Thyroid gland (tissue), 4 donors: ENCODE measurements at places on chromosomes 7 and 10. TPM values are rescaled to one million over a fixed set of nuclear protein-coding genes. Genes with fewer than 3 reads are reported as not detected.

GRCh38 chr10:112898540-112899390 is 51.3 kb upstream of the TCF7L2 start:
- H3K27me3 ChIP-seq: no peaks in the 10 kb centered on the region
- H3K27ac ChIP-seq: no peak overlapping the region
- H3K4me3 ChIP-seq: no peak overlapping the region
- DNase-seq: peak; percentile 12

- DNase-seq: peak; percentile 17
- H3K4me3 ChIP-seq: peak overlapping the region; percentile 94
- no peaks in the 10 kb centered on the region for H3K27me3 ChIP-seq
- H3K36me3 ChIP-seq: no peaks in the 10 kb centered on the region
Measured at GRCh38 chr10:102918817-102919245, 737 bp downstream of the CNNM2 start.

- H3K27me3 ChIP-seq: no peaks in the 10 kb centered on the region
- no peaks in the 10 kb centered on the region for H3K36me3 ChIP-seq
- H3K27ac ChIP-seq: no peak overlapping the region
Measured at GRCh38 chr7:118615-119391, 73.6 kb upstream of the FAM20C start.

GRCh38 chr7:50603287-50603686 is 38.1 kb upstream of the DDC start:
- H3K27ac ChIP-seq: no peak overlapping the region
- no peak overlapping the region for H3K4me3 ChIP-seq

DNA sequence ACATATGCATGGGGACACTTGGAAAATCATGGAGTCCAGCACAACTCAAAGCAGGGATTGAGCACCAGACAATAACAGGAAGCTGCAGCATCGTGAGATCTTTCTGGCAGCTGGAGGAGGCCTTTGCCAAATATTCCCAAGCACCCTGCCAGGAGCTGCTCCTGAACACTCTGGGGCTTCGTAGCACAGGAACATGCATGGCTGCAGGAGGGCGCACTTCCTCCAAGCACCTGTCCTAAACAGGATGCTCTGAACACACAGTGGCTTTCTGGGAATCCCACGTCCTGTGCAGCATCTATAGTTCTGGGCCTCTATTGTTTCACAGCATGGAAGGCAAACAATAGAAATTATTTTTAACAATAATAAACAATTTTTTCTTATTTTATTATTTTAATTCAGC is 4.1 kb downstream of the ABLIM1 start:
- H3K4me3 ChIP-seq: no peak overlapping the region
- peaks cover 23% of the 10 kb centered on the region for H3K4me1 ChIP-seq
- no peak overlapping the region for H3K27ac ChIP-seq
- H3K36me3 ChIP-seq: no peaks in the 10 kb centered on the region
- DNase-seq: no peak
- no peaks in the 10 kb centered on the region for H3K27me3 ChIP-seq

DNA sequence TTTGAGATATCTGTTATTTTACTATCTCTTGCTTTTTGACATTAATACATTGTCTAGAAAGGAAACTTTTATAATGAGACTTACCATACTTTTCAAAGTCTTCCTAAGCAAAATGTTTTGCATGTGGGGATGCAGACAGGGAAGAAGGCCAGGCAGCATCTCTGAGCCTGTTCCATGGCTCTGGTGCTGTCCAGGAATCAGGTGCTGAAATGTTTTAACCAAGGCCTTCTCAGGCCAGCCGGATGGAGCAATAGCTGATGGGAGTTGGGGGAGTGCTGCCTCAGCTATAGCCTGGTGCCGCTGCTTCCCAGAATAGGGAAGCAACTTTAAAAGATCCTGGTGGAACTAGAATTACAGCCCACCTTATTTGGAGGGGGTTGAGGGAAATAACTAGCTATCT is 38.5 kb downstream of the CRTAC1 start:
- DNase-seq: no peak
- no peak overlapping the region for H3K27ac ChIP-seq
- H3K4me1 ChIP-seq: peaks cover 8% of the 10 kb centered on the region
- H3K36me3 ChIP-seq: no peaks in the 10 kb centered on the region
- no peak overlapping the region for H3K4me3 ChIP-seq
- H3K27me3 ChIP-seq: no peaks in the 10 kb centered on the region

- H3K36me3 ChIP-seq: no peaks in the 10 kb centered on the region
- peaks cover 20% of the 10 kb centered on the region for H3K4me1 ChIP-seq
- H3K27me3 ChIP-seq: no peaks in the 10 kb centered on the region
- H3K27ac ChIP-seq: peak overlapping the region; percentile 88
Measured at GRCh38 chr10:119542988-119543813, 682 bp upstream of the RGS10 start.

DNA sequence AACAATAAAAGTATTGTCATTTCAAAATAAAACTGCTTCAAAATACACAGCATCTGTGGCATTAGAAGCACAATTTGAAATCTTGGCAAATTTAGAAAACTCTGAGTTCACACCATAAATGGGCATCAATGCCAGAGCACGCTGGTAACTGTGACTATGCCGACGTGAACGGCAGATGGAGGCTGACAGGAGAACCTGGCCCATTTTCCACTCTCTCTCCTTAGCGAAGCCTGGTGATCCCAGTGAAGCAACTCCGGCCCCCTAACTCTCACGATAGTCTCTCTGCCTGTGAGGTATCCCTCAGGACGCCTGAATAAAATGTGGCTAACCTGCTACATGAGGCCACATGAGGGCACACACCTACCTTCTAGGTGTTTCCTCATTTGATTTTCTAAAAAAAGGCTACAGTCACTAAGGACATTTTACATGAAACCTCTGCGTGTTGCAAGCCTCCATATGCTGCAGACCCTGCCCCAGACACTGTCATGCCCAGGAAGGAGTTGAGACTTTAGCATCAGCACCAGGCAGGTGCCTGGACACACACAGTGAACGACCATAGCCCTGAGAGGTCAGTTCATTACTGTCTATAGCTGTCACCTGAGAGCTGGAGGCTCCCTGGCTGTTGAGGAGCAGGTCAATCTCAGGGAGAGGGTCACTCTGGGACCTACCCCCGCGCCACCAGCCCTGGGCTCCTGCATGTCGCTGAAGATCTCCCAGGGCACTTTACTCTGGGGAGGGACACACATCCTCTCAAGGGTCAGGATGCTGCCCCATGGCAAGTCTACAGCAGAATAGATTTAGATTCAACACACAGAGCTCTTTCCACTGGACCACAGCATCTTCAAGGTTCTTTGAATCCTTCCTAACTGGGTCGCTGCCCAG is 62.9 kb upstream of the CAMK2B start:
- DNase-seq: no peak
- no peak overlapping the region for H3K4me3 ChIP-seq
- H3K4me1 ChIP-seq: no peaks in the 10 kb centered on the region
- peaks cover 45% of the 10 kb centered on the region for H3K36me3 ChIP-seq

DNA sequence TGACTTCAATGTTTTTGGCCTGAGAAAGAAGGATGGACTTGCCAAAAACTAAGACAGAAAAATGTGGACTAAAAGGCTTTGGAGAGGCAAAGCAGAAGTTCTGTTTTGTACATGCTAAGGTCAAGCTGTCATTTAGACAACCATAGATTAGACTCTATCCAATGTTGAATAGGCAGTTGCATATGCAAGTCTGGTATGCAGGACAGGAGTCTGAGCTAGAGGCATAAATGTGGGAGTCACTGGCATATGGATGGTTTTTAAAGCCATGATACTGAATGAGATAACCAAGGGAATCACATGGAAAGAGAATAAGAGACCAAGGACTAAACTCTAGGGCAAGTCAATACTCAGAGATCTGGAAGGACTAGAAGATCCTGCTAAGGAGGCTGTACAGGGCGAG is 164.1 kb downstream of the LSM5 start:
- H3K27me3 ChIP-seq: no peaks in the 10 kb centered on the region
- H3K4me1 ChIP-seq: no peaks in the 10 kb centered on the region
- no peak for DNase-seq
- H3K4me3 ChIP-seq: no peak overlapping the region
- H3K27ac ChIP-seq: no peak overlapping the region
- H3K36me3 ChIP-seq: no peaks in the 10 kb centered on the region

DNA sequence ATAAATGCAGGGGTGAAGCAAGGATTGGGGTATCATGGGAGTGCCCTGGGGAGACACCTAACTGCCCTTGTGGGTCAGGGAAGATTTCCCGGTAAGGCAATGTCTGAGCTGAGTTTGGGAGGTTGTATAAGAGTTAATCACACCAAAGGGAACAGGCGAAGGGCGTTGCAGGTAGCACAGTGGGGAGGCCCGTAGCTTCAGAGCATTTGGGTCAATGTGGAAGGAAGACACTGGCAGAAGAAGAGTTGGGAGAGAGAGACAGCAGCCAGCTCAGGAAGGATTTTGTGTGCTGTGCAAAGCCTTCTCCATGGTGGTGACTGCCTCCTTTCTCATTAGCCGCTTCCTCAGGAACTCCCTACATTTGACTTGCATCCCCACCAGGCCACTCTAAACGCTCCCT is 80.8 kb upstream of the LEP start:
- no peak overlapping the region for H3K27ac ChIP-seq
- H3K4me1 ChIP-seq: no peaks in the 10 kb centered on the region
- H3K4me3 ChIP-seq: no peak overlapping the region
- DNase-seq: no peak
- H3K36me3 ChIP-seq: no peaks in the 10 kb centered on the region
- peaks cover 4% of the 10 kb centered on the region for H3K27me3 ChIP-seq

GRCh38 chr7:98054585-98054984 is 52.1 kb upstream of the LMTK2 start:
- DNase-seq: no peak
- H3K4me1 ChIP-seq: no peaks in the 10 kb centered on the region
- H3K27ac ChIP-seq: no peak overlapping the region
- H3K4me3 ChIP-seq: no peak overlapping the region
- H3K27me3 ChIP-seq: no peaks in the 10 kb centered on the region

GRCh38 chr10:103618575-103619423 is 125.3 kb downstream of the NEURL1 start:
- H3K27me3 ChIP-seq: no peaks in the 10 kb centered on the region
- H3K36me3 ChIP-seq: no peaks in the 10 kb centered on the region
- no peak overlapping the region for H3K27ac ChIP-seq
- peak; percentile 70 for DNase-seq
- no peak overlapping the region for H3K4me3 ChIP-seq

GRCh38 chr10:18658271-18659124 is 733 bp upstream of the ARL5B start:
- H3K27ac ChIP-seq: peak overlapping the region; percentile 91
- peak; percentile 18 for DNase-seq
- no peaks in the 10 kb centered on the region for H3K27me3 ChIP-seq
- H3K36me3 ChIP-seq: no peaks in the 10 kb centered on the region

GRCh38 chr7:149431486-149432120 is 29.3 kb downstream of the ZNF777 start:
- no peak for DNase-seq
- no peaks in the 10 kb centered on the region for H3K4me1 ChIP-seq
- no peak overlapping the region for H3K27ac ChIP-seq
- no peak overlapping the region for H3K4me3 ChIP-seq
- peaks cover 28% of the 10 kb centered on the region for H3K36me3 ChIP-seq

- no peaks in the 10 kb centered on the region for H3K27me3 ChIP-seq
- no peaks in the 10 kb centered on the region for H3K4me1 ChIP-seq
- no peak for DNase-seq
- no peaks in the 10 kb centered on the region for H3K36me3 ChIP-seq
Measured at GRCh38 chr10:70084189-70084588, 31.5 kb downstream of the MACROH2A2 start.

GRCh38 chr7:74287303-74288033 is 1.7 kb upstream of the CLIP2 start:
- H3K4me3 ChIP-seq: no peak overlapping the region
- no peak overlapping the region for H3K27ac ChIP-seq

DNA sequence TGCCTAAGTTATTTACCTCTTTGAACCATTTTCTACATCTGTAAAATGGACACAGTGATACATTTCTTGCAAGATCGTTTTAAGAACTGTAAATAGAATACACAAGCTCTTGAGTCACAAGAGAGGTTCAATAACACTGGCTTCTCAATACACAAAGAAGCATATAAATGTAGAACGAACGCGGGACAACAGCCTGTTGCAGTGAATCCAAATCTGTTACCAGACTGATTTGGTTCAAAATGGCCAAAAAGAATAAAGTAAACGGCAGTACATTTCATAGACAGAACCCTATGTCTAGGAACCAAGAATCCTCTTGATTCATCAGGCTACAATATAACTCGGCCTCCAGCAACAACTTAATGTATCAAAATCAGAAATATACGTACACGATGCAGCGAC is 701 bp downstream of the MTPAP start:
- H3K4me3 ChIP-seq: peak overlapping the region; percentile 47
- H3K27ac ChIP-seq: no peak overlapping the region
- H3K4me1 ChIP-seq: peaks cover 10% of the 10 kb centered on the region
- DNase-seq: no peak

DNA sequence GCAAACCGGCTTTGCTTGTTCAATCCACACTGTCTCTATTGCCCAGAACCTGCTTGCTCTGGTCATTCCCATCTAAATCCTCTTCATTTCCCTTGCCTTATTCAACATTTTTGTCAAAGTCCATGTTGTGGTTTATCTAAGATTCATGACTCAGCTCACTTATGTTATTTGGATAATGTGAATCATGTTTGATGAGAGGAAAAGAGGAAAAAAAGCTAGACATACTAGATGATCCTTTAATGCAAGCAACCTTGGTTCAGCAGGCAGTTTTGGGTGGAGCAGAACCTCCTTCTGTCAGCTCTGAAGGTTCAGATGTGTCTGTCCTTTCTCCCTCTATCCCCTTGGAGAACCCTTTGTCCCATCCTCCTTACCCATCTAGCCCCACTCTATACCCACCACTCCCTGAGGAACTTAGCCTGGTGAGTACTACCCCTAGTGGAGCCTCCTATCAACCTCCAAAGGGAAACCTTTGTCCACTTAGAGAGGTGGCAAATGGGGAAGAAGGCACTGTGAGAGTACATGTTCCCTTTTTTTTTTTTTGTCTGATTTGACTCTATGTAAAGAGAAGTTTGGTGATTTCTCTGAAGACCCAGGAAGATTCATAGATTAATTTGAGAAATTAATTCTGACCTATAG is 2.1 kb upstream of the SAMD9L start:
- no peaks in the 10 kb centered on the region for H3K36me3 ChIP-seq
- H3K4me3 ChIP-seq: no peak overlapping the region
- H3K4me1 ChIP-seq: no peaks in the 10 kb centered on the region
- no peak for DNase-seq

DNA sequence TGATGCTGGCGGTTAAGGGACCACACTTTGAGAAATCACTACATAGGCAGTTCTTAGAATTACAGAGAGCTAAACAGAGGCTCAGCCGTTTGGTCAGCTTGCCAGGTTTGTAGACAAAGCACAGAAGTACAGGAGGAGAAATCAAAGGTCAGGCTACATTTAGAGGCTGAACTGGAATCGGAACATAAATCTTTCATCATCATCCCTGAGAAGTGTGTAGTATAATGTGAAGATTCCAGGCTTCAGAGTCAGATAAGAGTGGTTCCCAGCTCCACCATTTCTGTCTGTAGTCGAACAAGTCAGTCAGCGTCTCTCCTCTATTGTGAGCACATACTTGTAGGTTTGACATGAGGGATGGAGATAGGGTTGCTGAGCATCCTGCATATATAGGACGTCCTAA is 18.9 kb downstream of the CDK1 start:
- H3K4me3 ChIP-seq: no peak overlapping the region
- H3K4me1 ChIP-seq: peaks cover 9% of the 10 kb centered on the region
- H3K27me3 ChIP-seq: no peaks in the 10 kb centered on the region
- no peak overlapping the region for H3K27ac ChIP-seq

- no peak overlapping the region for H3K27ac ChIP-seq
- no peak for DNase-seq
Measured at GRCh38 chr10:80284522-80284921, 4.9 kb downstream of the MAT1A start.

The CDC14C gene
- not detected for total RNA-seq

The ITGB8 gene
- 33.6 TPM for total RNA-seq

The NUDT13 gene
- 3.4 TPM for total RNA-seq

The COL26A1 gene
- not detected for total RNA-seq

The NEURL1 gene
- not detected for total RNA-seq

The CCDC146 gene
- 51.3 TPM for total RNA-seq
